ENCODE measurements at places on chromosomes 12 and 14.

DNA sequence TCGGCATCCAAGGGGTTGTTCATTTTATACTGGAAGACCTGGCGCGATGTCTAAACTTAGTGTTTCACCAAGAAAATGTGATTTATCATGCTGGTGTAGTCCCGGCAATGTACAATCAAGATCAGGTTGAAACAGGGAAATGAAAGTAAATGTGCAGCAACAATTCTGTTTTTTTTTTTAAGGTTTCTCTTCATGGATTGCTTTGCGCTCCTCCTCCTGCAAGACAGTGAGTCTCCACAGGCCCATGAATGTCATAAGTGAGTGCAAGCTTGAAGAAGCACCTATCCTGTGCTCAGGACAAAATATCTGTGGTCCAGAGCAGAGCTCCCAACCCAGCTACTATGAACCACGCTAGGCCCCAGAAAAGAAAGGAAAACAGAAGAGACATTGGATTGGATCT is 143.4 kb downstream of the KCNK10 start:
- DNase-seq = no peak

DNA sequence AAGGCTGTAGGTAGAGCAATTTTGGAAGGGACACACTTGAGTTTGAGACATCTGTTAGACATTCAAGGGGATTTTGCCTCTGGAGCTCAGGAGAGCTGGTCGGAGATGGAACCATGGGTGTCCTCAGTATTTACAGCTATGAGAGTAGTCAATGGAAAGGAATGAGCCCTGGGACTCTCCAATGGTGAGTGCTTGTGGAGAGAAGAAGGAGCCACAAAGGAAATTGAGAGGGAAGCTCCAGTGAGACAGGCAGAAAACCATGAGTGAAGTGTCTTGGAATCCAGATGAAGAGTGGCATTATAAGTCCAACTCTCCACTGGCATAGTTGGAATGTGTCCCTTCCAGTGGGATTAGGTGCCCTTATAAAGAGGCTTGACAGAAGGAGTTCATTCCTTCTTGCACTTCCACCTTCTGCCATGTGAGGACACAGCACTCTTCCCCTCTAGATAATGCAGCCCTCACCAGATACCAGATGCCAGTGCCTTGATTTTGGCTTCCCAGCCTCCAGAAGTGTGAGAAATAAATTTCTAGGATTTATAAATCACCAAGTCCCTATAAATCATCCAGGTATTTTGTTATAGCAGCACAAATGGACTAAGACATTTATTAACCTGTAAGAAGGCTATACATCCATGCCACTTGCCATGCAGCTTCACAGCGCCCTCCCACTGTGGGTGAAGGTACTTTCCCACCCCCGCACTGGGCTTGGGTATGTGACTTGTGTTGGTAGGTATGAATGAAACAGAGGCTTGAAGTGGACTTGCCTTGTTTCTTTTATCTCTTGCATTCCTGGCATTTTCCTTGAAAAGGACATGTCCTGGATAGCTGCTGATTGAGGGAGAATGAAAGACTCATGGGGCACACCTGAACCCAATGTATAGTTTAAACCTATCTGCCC is 27.3 kb downstream of the LLPH start:
- no peak for DNase-seq

GRCh38 chr12:49598527-49598926 is 6.9 kb downstream of the FAM186B start:
- DNase-seq = no peak

DNA sequence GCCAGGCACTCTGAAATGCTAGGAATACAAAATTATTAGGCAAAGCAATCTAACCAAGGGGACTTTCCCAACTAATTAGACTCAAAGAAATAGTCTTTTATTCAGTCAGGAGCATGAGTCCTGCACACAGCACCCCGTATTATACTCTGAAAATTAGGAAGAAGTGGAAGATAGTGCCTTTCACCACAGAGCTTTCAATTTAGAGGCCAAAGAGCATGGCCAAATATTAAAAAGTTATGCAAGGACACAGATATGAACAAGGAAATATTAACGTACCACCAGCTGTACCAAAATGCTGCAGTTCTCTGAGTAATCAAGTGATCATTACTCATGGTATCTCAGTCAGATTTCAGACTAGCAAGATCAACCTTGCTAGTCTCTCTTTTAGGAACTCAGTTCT is 22.6 kb upstream of the MDM2 start:
- no peak for DNase-seq

- DNase-seq = no peak
Measured at GRCh38 chr12:69459477-69459876, 10.7 kb upstream of the FRS2 start.

DNA sequence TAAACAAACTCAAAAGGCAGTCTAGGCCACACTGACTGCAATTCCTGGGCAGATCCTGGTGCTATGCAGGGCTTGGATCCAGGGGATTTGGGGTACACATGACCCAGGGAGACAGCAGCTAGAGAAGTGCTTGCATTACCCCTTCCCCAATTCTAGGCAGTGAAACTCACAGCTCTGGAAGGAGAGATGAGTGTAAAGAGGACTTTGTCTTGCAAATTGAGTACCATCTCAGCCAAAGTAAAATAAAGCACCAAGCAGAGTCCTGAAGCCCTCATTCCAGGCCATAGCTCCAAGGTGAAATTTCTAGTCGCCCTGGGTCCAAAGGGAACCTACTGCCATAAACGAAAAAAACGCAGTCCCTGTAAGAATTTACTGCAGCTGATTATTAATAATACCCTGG is 644.9 kb upstream of the FLRT2 start:
- DNase-seq = no peak

Measured in NCI-H446 (cell line).